Amniotic epithelial cell (primary cell): ENCODE measurements at places on chromosomes 1 and 21.
A peak's percentile ranks its signal among the peaks of the same experiment; 100 is the strongest.

- DNase-seq: no peak
These were observed 12.5 kb upstream of the EFHD2 start for GRCh38 chr1:15397236-15397635.

DNA sequence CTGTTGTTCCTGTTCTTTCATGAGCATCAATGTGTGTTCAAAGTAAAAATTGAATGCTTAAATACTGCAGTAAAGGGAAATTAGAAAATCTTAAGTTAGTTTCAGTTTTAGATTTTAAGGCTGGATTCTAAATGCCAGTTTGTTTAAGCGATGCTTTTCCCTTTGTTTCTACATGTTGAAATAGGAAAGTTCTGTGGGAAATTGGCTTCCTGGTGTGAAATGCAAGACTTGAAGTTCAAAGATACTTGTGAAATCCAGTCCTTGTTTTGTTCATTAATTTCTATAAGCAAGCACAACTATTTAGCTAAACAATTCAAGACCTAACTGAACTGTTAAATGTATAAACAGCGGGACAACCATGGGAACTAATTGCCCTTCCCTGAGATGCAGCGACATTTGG is 149.1 kb downstream of the LYPLAL1 start:
- DNase-seq: no peak

- no peak for DNase-seq
These were observed 126.2 kb downstream of the NRDC start for GRCh38 chr1:51752073-51752948.

- DNase-seq: peak; percentile 100
These were observed 16.1 kb upstream of the CHI3L1 start for GRCh38 chr1:203202431-203203245.

GRCh38 chr1:85283475-85284199 is 7.2 kb upstream of the BCL10 start:
- DNase-seq: no peak

DNA sequence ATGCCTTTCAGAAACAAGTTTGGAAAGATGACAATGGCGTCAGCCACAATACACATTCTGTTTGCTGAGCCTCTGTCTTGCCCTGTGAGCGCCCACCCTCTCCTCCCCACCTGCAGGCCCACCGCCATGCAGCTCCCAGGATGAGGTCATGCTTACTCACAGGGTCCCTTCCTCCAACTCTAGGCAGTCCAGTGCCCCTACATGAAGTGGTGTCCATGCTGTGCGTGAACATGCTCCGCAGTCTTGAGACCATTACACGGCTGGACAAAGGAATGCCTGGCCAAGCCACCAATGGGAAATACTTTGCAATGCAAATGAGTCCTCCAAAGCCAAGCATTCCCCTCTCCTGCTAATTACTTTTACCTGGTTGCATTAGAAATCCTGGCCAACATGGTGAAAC is 92.2 kb downstream of the CD58 start:
- no peak for DNase-seq

- DNase-seq: no peak
These were observed 164.0 kb downstream of the RUNX1 start for GRCh38 chr21:34885125-34885524.

DNA sequence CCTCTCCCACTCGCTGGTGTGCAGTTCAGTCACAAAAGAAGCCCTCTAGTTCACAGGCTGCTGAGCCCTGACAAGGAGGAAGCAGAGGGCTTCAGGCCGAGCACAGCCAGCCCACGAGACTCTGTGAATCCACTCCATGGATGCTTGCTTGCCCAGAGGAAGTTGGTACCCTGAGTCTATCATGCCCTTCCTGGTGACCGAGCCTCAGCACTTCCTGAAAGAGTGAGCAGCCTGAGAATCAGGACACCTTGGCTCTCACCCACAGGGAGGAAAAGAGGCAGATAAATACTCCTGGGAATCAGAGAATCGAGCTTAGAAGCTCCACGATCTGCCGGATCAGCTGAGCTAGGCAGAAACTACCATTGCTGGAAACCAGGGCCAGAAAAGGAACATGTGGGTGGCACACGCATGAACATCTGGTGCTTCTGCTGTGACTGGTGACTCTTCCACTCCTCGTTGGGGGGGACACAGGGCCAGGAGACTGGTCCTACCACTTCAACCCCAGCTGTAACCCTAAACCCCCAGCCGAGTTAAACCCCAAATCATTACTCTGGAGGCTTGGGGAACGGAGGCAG is 376.3 kb upstream of the CAMK1G start:
- no peak for DNase-seq

DNA sequence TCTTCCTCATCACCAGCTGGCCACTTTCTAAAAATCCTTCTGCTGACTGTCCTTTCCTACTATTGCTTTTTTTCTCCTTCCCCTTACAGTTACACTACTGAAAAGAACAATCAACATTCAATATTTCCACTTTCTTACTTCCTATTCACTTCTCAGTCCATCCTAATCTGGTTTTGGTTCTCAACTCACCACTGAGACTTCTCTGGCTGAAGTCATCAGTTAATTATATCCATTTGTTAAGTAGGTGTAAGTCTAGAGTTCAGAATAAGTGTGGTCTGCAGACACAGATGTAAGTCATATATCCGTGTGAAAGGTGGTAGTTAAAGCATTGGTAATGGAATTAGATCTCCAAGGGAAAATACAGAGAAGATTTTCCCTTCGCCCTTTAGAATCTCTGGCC is 21.4 kb downstream of the PEA15 start:
- DNase-seq: no peak

DNA sequence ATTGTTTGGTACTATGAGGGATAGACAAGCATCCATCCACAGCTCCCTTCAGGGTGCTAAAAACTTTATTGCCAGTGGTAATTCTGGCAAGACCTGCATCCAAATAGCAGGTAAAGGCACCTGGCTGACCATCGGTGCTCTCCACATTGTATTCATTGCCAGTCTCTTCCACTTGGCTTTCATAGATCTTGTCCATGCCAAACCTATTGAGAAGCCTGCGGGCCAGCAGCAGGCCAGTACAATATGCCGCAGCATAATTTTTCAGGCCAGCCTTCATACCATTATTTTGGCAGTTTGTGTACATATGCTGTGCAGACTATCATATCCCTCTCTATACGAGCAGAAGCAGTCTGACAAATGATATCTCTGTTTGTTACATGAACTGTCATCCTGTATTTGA is 70.2 kb downstream of the SWT1 start:
- DNase-seq: no peak
